ENCODE measurements at places on chromosomes 4 and X.

DNA sequence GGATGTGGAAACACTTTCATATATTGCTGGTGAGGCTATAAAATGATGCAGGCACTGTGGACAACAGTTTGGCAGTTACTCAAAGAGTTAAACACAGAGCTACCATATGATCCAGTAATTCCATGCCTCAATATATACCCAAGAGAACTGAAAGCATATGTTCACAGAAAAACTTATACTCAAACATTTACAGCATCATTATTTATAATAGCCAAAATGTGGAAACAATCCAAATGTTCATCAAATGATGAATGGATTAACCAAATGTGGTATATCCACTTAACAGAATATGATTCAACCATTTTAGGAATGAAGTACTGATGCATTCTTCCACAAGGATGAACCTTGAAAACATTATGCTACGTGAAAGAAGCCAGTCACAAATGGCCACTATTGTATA, 603.8 kb downstream of the IQCM start:
- no peak for DNase-seq

DNA sequence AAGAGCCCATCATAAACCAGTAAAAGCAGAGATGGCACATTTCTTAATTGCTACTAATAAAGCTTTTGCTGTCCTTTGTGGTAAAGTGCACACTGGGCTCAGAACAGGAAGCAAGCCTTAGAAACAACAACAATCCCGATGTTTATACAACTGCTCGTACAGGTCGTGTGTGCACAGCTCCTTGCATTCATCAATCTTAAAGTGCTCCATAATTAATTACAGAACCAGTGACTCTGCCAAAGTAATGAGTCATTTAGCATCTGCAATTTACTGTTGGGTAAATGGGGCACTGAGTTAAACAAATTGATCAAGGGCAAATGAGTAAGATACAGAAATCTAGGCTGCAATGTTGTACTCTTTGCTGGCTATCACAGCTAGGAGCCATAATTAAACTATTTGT, 61.3 kb upstream of the TXK start:
- no peak for DNase-seq

DNA sequence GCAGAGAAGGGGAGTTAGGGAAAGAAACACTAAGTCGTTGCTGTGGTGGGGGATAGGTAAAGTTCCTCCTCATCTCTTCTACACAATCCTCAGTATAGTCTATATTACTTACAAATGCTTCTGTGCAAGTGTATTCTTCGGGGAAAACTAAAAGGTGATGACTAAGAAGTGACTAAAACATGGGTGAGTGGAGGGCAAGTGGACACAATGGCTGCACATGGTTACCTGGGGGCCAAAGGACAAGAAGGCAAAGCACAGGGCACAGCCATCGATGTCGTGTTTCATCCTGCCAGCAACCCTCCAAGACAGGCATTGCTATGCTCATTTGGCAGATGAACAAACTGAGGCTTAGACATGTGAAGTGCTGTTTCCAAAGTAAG, 35.5 kb upstream of the CCKAR start:
- no peak for DNase-seq

DNA sequence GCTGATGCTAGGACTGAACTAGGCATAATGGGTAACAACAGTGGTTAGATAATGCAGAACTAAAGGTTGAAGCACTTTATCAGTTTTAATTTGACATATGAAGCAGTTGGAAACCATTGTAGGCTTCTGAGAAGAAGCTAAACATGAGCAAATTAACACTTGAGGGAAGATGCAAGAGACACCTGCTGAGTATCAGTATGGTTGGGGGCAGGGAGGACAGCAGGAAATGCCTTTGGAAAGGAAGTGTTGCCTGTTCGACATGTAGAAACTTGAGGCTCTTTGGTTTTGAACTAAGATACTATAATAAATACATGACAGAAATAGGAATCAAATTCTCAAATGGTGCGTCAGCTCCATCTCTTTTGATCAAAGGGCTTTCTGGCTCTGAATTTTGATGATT, 115.6 kb downstream of the FHIP1A start:
- no peak for DNase-seq

DNA sequence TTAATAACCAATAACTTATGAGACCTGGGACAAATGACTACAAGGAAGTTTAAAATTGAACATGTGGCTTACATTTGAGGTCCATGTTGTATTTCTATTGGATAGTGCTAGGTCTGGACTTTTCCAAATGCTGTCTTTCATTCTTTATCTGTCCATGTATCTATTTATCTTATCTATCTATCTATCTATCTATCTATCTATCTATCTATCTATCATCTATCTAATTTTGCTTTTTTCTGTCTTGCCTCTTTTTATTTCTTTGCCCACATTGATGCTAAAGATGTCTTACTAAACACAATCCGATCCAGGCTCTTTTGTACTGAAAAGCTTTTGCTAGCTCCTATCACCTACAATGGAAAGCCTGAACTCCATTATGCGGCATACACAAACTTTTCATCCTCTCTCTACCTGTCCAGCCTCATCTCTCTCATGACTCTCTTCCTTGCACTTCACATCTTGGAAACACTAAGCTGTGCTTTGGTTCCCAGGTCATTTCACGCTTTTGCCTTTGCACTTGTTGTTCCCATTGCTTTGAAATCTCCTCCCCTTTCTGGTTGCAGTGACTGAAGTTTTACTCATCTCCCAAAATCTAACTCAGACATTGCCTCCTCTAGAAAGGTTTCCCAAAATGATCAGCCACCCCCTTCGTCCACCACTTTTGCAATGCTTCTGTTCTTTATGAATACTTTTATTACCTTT, 107.2 kb downstream of the SYNPO2 start:
- DNase-seq = no peak

- peak; percentile 31 for DNase-seq
Observed at GRCh38 chr4:119238068-119238722, 25.7 kb downstream of the USP53 start.

DNA sequence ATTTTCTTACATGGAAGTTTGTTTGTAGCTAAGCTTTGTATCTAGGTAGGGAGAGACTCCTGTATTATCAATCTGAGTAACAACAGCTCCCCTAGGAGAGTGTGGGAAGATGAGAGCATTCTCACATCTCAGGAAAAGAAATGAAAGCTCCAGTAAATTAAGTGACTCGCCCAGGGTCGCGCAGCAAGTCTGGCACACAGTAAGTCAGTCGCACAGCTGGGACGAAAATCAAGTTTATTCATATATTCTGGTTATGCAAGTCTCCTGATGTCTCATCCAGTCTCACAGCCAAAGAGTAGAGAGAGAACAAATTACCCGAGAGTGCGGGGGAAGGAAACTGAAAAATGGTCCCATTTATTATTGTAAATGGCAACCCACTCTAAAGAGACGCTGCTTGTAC, 216.1 kb downstream of the STK32B start:
- DNase-seq = no peak

- no peak for DNase-seq
Observed at GRCh38 chr4:23903859-23904438, 14.1 kb upstream of the PPARGC1A start.

All from activated T-helper 1 cell treated with anti-CD3 and anti-CD28 coated beads, Interleukin-12 subunit alpha, Interleukin-12 subunit beta, Interleukin-2, Interleukin-4 antibody, amounts not matched to agents 30 ng/mL and 10 ng/mL and 1 ng/mL, durations not matched to agents 14 hours and 24 hours and 36 hours (primary cell).